ENCODE measurements at places on chromosomes 2 and 18.

DNA sequence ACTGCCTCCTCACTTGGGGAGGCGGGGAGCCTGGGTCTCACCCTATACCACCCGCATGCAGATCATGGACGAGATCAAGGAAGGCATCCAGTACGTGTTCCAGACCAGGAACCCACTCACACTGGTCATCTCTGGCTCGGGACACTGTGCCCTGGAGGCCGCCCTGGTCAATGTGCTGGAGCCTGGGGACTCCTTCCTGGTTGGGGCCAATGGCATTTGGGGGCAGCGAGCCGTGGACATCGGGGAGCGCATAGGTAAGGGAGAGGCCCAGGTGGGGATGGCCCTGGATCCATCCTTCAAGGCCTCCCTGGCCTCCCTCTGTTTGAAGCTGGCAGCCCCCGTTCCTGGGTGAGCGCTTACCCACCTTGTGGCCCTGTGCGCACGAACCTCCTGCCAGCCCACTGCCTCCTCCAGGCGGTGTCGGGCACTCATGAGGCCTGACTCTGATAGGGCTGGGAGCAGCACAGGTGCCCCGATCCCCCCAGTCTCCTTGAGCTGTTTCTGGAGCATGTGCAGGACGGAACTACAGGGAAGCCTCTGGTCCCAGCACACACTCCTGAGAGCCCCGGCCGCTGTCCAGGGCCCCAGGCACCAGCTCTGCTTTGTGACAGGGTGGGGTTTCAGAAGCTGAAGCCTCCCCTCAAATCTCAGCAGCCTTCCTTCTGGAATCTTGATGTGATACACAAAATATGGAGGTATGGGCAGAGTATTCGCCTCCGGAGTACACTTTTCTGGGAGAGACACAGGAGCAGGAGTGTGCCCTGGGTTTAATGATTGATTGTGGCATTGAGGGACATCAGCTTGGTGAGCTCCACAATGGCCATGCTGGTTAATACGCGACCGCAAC lies 708 bp downstream of the AGXT start:
- no peak for DNase-seq

DNA sequence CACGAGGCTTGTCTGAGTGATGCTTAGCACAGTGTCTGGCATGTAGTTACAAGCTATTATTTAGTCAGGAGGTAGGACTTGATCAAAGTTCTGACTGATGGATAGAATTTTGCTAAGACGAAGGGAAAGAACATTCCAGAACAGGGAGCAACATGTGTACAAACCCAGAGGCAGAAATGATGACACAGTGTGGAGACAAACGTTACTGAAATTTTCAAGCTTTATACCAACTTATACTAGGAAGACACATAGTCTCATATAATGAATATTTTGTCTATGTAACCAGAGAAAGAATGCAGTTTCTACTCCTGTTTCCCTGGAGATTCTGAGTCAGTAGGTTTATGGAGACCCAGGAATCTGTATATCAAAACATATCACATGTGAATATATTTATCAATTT lies 123.4 kb downstream of the FAM124B start:
- no peak for DNase-seq

DNA sequence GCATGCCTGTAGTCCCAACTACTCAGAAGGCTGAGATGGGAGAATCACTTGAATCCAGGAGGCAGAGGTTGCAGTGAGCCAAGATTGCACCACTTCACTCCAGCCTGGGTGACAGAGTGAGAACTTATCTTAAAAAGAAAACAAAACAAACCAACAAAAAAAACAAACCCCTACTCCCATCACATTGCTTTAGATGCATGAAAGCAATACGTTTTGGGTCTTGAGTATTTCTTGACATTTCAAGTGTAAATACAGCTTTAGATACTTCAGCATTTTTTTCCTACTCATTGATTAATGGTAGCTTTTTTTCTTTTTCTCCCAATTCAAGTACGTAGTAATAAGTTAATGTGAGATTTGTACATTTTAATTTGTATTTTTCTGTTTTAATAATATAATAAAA lies 20.3 kb downstream of the RASGRP3 start:
- DNase-seq: no peak

DNA sequence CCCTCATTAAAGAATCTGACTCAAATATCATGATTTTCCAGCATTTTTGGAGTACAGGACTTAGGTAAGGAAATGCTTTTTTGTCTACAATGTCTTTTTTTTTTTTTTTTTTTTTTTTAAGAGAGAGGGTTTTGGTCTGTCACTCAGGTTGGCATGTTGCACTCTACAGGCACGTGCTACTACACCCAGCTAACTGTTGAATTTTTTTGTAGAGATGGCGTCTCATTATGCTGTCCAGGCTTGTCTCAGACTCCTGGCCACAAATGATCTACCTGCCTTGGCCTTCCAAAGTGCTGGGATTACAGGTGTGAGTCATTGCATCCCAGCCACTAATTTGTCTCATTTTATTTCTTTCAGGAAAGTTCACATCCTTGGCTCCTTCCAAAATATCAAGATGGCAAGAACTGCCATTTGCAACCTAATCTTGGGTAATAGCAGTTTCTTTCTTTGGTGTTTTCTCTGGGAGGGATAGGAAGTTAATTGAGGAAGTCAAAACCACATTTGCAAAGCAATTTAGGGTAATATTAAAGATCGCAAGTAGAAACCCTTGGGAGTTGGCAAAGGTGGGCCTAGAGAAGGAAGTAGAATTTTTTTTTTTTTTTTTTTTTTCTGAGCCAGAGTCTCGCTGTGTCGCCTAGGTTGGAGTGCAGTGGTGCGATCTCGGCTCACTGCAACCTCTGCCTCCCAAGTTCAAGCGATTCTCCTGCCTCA lies 15.5 kb downstream of the PNO1 start:
- no peak for DNase-seq

DNA sequence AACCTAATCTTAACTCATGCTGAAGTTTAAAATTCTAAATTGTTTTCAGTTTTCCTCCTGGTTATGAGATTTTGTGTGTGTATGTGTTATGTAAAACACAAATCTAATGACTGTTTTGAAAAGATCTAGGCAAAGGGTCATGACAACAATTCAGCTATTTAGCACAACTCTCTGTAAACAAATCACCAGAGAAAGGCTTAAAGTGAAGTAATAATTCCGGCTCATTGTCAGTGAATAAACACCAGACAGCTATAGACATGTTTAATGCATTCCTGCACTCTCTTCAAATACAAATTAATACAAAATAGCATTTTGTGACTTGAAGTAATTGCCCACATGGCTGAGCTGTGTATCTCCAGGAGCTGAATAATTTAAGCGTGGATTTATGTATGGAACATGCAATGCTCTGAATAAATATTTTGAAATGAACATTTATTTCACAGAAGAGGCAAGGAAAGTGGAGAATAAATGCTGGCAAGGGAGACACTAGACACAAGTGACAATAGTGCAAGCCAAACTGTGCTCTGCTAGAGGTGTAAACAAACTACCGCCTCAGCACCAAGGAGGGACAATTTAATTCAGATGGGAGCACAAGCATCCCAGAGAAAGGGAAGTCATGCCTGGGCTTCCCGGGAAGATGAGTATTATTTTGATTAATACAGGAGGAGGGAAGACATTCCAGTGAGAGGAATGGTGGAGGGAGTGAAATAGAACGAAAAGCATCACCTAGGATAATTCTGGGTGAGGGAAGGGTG lies 133.6 kb upstream of the XPO1 start:
- no peak for DNase-seq

GRCh38 chr18:58662118-58662517 lies 9.1 kb upstream of the MALT1 start:
- no peak for DNase-seq

DNA sequence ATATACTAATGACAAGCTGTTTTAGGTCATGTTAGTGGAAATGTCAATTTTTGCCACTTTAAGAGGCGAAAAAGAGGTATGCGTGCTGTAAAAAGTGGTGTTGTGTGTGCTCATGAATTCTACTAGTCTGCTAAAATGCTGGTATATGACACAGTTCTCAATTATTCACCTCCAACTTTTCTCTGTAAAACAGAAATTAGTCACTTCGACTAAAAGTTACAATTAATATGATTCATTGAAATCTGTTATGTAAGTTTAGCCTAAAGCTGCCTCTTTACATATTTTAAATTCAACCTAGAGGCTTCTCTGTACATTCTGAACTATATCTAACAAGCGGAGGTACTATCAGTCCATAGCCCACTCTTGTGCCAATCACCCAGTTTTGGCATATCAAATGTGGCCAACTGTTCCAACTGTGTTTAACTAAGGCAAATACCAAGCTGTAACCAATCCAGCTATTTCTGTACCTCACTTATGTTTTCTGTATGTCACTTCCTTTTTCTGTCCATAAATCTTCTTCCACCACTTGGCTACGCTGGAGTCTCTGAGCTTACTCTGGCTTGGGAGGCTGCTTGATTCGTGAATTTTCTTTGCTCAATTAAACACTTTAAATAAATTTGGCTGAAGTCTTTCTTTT lies 20.8 kb downstream of the BAZ2B start:
- DNase-seq: no peak

DNA sequence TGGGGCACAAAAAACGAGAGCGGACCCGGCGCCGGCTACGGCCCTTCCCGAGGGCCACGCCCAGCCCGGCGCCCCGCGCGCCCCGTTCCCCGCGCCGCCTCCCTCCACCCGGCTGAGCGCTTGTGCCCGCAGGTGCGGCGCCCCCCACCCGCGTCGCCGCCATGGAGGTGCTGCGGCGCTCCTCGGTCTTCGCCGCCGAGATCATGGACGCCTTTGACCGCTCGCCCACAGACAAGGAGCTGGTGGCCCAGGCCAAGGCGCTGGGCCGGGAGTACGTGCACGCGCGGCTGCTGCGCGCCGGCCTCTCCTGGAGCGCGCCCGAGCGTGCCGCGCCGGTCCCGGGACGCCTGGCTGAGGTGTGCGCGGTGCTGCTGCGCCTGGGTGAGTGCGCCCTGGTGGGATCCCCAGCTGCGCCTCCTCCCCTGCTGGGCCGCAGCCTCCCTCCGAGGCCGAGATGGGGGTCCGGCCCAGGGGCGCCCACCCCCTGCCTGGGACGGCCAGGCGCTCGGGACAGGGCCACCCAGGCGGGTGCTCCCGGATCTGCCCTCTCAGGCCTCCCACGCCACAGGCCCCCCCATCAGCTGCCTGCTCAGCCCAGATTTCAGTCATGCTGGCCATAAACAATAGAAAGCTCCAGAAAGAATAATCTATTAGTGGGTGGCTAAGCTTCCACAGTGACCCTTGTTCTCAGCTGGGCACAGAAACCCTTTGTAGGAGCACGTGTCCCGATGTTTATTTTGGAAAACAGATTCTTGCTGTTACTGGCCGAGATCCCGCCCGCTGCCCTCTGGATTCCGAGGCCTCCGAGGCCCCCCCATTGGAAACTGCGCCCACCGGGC lies 997 bp downstream of the BOK start:
- no peak for DNase-seq

- DNase-seq: no peak
These were observed 164.6 kb downstream of the CTIF start for GRCh38 chr18:48703418-48703817.

DNA sequence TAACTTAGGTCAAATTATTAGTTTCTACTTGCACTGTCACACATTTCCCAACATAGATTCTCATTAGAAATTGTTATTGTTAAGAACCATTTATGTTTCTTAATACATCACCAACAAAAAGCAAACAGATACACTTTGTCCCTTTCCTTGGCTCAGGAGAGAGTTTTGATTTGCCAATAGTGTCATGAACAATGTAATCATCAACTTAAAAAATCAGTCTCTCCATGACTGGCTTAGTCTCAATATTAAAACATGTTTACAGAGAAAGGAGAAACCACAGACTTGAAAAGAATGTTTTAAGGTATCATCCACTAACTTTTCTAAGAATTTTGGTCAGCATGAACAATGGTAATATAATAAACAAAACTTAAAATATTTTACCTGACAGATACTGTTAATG lies 416.5 kb upstream of the KCNH7 start:
- no peak for DNase-seq

GRCh38 chr2:191335875-191336464 lies 90.8 kb downstream of the MYO1B start:
- DNase-seq: no peak

GRCh38 chr2:27920148-27920885 lies 29.8 kb downstream of the BABAM2 start:
- DNase-seq: no peak

GRCh38 chr2:171281110-171281509 lies 120.4 kb upstream of the TLK1 start:
- DNase-seq: no peak

GRCh38 chr2:240422658-240423329 lies 12.7 kb upstream of the GPC1 start:
- DNase-seq: no peak

DNA sequence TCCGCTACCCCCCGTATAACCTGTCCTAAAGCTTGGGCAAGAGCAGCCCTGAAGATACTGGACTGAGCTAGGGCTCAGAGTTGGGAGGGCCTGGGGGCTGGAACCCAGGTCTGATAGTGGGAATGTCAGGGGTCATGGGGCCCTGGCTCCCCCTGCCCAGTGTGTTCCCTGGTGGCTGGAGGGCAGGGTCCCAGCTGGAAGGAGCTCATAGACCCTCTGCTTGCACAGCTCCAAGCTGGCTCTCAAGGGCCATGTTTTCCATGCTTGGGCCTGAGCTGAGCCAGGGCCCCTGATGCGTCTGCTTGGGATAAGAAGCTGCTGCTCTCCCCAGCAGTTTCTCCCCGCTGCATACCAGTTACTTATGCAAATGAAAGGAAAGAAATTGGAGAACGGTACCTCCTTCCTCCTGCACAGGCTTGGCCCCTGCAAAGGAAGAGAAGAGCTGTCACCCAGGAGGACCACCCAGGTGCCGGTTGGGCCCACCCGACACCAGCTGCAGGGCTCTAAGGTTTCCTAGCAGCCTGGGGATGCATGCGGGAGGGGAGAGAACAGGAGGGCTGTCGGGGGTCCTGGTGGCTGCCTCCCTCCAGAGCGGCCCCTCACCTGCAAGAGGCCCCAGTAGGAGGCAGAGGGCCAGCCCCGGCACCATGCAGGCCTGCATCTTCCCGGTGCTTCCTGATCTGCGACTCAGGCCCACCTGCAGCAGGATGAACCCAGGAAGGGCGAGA lies 628 bp downstream of the OTOS start:
- DNase-seq: no peak

- no peak for DNase-seq
These were observed 114.9 kb downstream of the PMS1 start for GRCh38 chr2:189899101-189899500.

- DNase-seq: no peak
These were observed 223.3 kb upstream of the ATP5MC3 start for GRCh38 chr2:175404839-175405238.

All from T follicular helper cell (primary cell).